ENCODE measurements at places on chromosomes 7 and 10.

DNA sequence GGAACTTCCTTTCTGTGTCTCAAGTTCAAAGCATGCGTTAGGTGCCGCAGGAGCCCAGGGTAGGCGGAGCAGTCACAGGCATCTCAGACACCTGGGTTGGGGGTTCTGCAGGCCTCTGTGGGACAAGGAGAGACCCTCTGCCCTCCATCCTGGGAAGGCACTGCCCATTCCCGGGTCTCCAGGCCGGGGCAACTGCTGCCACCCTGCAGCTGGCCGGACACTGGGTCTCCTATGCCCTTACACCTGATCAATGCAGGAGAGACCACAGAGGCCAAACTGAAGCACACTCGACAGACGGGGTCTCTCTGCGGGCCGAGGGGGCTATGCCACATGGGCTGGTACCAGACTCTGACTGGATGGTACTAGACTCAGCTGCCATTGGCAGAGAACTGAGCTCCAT, 36.9 kb downstream of the YKT6 start:
- no peak for DNase-seq

GRCh38 chr10:102120991-102121738, 997 bp upstream of the LDB1 start:
- peak; percentile 23 for DNase-seq

- DNase-seq = no peak
Observed at GRCh38 chr10:24287559-24288195, 78.7 kb downstream of the KIAA1217 start.

DNA sequence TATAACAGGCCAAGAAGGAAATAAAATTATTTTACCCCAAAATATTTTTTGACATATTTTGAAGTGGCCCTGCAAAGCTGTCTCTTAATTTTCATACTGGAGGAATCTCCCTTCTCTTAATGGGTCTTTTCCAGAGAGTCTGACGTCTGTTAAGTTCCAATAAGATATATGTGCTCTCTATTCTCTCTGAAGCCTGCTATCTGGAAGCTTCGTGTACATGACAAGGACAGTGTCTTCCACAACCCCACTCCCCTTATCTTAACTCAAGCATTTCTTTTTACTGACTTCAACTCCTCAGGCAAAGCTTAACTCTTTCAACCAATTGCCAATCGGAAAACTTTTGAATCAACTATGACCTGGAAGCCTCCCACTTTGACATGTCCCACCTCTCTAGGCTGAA, 29.2 kb upstream of the IL15RA start:
- DNase-seq = no peak

DNA sequence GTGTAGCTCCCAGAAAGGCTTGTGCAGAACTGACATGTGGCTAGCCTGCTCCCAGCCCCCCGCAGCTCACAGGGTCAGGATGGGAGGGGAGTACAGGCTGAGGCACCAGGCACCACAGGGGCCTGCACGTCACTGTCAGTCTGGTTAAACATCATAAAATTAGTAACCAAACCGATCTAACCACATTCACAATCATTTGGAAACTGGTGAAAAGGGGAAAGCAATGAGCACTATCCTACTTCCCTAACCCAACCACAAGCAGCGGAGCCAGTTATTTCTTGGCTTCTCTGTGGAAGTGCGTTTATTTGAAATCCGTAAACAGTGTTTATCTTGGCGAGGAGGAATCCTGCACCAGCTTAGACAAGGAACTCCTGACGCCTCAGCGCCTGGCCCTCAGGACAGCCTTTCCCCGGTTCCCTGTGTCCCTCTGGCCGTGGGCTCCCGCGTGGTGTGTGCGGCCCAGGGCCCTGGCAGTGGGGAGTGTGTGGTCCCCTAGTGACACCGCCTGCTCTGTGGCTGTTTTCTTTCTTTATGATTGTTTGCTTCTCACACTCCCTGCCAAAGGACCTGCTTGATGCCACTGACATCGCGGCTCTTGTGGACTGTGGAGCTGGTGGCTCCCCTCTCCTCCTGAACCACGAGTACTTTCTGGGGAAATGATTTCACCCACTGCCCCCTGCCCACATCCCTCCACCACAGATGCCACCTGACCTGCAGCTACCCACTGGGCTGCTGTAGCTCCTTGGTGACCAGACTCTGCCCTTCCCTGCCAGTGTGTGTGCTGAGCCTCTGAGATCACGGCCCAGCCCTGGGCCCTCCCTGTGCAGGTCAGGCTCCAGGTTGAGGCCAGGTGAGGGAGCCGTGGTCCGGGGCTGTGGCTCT, 38.0 kb downstream of the INPP5A start:
- DNase-seq = no peak

DNA sequence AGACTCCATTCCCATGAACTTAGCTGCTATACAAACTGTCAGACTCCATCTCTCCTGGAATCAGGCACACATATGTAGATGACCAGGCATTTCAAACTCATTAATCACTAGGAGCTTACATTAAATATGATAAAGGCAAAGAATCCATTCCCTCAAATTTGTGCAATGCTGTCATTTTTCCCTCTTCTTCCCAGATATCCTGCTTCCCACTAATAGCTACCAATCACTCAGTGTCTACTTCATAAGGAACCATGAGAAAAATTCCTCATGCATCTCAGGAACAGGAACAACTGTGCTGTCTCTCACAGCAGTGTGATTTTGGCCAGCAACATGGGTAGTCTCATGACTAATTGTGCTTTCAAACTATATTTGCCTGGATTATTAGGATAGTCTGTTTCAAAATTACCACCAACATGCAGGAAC, 133.9 kb downstream of the DKK1 start:
- no peak for DNase-seq

- no peak for DNase-seq
Observed at GRCh38 chr10:18400201-18400905, 251.0 kb downstream of the NSUN6 start.

DNA sequence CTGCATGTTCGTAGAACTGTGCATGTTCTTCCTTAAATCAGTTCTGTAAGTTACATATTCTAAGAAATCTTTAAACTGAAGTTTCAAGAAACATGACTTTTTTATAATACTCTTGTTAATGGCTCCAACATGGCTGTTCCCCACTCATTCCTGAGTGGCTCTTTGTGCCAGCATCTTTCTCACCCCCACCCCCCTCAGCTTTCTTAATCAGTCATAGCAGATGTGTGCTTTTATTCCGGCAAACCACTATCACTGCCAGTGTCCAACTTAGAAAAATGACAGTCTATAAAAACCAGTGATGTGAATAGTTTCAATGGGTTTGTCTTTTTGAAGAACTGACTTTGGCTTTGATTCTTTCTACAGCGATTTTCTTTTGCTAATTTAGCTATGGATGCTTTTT, 37.6 kb downstream of the PITRM1 start:
- DNase-seq = no peak

GRCh38 chr10:70908406-70909296, 20.3 kb upstream of the PCBD1 start:
- no peak for DNase-seq

DNA sequence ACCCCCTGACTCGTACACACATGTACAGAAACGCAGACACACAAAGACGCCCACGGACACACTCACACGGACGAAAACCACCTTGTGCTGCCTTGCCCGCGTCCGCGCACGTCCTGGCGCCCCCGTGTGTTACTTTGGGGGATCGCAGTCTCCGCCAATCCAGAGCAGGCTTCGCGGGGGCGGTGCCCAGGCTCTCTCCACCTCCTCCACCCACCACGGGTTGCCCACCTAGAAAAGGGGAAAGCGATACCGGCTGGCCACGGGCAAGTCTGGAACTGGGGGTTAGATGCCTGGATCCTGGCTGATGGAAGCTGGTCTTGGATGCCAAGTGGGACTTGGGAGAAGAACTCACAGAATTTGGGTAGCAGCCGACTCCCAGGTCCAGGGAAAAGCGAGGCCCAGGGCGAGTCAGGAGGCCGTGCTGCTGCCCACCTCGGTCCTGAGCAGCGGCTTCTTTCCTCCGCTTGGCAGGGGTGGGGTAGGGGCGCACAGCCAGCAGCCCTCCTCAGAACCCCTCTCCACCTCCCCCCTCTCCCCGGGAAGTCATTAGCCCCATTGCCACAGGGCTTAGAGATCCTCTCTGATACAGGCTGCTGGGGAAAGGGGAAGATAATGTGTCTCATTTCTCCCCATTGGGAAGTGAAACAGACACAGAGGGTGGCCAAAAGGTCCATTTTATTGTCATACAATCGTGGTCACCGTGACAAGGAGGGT, 4.6 kb upstream of the VGF start:
- peak; percentile 47 for DNase-seq

- no peak for DNase-seq
Observed at GRCh38 chr7:55016746-55017090, 2.1 kb upstream of the EGFR start.

- DNase-seq = no peak
Observed at GRCh38 chr10:1204434-1205326, 148.5 kb downstream of the WDR37 start.

GRCh38 chr7:38294926-38295325, 21.5 kb upstream of the TARP start:
- no peak for DNase-seq

DNA sequence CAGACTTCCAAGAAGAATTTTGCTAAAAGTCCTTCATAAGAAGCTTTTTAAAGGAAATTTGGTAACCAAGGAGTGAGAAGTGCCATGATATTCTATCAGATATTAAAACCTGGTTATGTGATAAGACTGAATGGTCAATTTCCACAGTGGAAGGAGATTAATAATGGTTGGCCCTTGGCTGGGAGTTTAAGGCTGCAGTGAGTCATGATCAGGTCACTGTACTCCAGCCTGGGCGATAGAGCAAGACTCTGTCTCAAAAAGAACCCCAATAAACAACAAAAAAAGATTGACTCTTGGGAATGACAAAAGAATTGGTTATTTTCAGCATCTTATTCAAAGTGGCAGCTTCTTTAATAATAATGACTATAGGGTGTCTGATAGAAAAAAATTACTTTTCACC, 37.2 kb downstream of the EXOC4 start:
- DNase-seq = no peak

DNA sequence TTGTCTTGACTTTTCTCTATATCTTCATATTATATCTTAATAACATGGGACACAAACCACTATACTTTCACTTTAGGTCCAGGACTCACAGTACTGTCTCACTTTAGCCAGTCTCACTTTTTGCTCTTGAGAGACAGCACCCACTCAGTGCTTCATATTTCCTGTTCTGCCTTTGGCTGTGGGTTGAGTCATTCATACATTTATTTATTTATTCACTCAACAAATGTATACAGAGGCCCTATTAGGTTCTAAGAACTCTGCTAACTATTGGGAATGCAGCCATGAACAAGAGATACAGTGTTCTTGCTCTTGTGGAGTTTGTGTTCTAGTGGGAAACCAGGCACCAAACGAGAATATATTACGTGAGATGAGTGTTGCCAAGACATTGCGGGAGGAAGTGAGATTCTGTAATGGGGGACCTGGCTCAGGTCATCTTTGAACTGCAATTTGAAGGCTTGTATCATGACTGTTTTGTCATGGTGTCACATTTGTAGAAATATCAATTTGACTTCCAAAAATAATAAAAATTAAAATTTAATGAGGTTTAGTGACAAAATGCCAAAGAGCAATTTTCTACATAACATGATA, 190.1 kb downstream of the SDHAF3 start:
- no peak for DNase-seq

GRCh38 chr10:112183329-112184051, at the start of gene GPAM:
TSS of gene GPAM (minus strand) at chr10:112183765. CDS start at chr10:112181784, 1,981 bp downstream.
- peak; percentile 93 for DNase-seq

GRCh38 chr10:96687317-96688012, 32.8 kb downstream of the PIK3AP1 start:
- no peak for DNase-seq

GRCh38 chr10:92387289-92387940, 96.4 kb downstream of the MARCHF5 start:
- no peak for DNase-seq

- no peak for DNase-seq
Observed at GRCh38 chr7:41984888-41985287, 252.1 kb downstream of the GLI3 start.

DNA sequence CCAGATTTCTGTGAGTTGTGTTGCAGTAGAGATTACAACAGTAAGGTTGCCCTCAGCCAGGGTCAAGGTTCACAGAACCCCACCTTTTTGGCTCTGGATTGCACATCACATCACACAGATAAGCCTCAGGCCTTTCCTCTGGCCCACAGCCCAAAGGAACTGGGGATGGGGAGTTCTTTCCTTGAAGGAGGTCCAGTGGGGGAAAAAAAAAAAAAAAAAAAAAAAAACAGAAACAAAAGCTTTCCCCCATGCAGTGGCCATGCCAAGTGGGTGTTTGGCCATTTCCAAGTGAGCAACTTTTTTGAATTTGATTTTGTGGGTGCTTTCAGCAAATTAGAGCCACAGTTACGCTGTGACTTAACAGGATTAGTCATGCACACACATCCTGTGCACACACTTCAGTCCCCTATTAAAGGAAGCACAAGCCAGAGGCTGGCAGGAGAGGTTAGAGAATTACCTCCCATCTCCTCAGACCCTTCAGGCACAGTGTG, 79.3 kb upstream of the NANOS1 start:
- no peak for DNase-seq

- DNase-seq = peak; percentile 35
Observed at GRCh38 chr7:129298268-129298893, 73.6 kb downstream of the AHCYL2 start.

DNA sequence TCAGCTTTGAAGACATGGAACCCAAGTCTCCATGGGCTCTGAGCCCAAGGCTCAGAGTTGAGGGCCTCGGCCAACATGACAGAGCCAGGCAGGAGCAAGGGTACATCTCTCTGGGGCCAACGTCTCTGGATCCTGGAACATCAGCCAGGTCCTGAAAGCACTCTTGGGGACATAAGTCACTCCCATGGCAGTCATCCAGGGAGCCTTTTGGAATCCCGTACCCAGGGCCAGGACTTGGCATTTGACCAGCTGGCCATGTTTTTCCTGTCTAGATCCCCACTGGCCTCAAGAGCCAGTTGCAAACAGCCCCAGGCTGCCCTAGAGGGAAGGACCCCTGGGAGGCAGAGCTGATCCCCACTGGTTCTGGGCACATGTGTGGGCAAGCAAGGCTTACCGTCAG, 4.3 kb upstream of the CXCL12 start:
- no peak for DNase-seq

DNA sequence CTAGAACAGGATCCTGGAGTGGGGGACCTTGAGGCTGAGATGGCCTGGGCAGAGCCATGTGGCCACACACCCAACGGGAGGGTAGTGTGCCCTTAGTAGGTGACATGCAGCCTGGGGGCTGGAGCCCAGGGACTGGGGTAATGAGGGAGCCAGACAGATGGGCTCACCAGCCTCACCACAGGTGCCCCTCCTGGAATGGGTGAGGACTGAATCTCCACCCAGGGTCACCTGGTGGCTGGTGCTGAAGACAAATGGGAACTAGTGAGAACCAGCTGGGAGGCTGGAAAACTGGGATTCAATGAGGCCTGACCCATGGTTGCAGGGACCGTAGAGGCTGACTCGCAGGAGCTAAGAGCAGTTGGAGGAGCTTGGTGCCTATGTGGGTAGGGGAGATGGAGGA, 6.1 kb downstream of the ZP3 start:
- DNase-seq = no peak
